ENCODE measurements at places on chromosomes 2 and 18.

- DNase-seq, result no peak
Measured at GRCh38 chr2:214515111-214515510, 104.3 kb downstream of the VWC2L start.

- no peak for DNase-seq
Measured at GRCh38 chr2:11092701-11093335, 62.4 kb upstream of the SLC66A3 start.

DNA sequence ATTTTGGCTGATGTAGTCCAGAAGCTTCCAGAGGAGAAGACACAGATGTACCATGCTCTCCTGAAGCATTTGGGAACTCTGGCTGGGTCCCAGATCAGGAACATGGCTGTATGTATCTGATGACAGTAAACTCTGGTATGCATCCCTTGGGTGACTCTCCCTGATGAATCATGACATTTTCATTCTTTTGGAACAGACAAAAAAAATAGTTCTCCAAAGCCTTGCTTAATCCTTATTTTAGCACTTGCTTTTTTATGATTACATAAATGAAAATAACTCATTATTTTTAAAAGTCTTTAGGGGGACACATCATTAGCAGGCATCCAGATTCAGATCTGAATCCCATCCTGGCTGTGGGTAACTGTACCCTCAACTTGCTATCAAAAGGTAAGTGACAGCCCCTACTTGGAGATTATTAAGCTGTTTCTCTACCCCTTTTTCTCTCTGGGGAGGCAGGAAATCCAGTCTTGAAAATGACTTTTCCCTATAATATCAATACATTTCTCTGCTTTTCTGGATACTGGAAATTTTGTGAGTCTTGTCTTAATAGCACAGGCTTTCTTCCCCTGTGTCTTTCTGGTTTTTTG is 23.3 kb downstream of the AOX1 start:
- no peak for DNase-seq

- DNase-seq, result no peak
Measured at GRCh38 chr2:28086611-28087010, 196.1 kb downstream of the BABAM2 start.

DNA sequence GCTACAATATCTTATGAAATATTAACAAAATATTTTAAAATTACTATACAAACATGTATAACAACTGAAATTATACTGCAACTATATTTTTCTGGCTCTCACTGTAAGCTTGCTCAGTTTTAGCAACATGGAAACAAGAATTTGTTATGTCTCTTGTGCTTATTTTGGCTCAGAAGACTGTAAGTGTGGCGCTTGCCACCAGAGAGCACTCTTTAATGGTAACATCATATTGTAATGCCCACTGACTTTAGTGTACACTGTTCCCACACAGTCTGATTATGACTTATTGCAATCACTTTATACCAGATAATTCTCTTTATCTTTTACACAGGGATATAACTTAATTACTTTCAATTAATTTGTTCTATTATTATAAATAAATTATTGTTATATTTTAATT is 1500.6 kb upstream of the TMEFF2 start:
- peak; percentile 53 for DNase-seq

DNA sequence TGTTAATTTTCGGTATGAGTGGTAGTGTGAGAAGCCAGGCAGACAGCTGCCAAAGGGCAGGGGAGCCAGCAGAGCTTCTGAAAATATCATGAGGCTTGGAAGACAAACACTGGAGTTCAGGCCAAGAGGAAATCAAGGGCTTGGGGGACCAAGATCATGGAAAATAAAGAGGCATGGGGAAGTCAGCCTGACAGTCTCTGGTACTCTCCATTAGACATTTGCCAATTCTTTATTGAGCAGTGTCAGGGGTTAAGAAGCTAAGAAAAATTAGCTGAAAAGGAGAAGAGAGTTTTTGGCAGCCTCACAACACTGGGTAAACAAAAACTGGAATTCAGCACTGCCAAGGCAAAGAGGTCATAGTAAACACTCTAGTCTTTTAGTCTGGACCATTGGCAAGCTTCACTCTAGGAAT is 612.7 kb downstream of the EPHA4 start:
- DNase-seq, result no peak

GRCh38 chr2:110205660-110206455 is 1.0 kb upstream of the NPHP1 start:
- DNase-seq, result no peak

- DNase-seq, result no peak
Measured at GRCh38 chr18:11909061-11909455, 941 bp upstream of the MPPE1 start.

GRCh38 chr2:183812091-183812490 is 687.8 kb downstream of the NUP35 start:
- DNase-seq, result no peak

DNA sequence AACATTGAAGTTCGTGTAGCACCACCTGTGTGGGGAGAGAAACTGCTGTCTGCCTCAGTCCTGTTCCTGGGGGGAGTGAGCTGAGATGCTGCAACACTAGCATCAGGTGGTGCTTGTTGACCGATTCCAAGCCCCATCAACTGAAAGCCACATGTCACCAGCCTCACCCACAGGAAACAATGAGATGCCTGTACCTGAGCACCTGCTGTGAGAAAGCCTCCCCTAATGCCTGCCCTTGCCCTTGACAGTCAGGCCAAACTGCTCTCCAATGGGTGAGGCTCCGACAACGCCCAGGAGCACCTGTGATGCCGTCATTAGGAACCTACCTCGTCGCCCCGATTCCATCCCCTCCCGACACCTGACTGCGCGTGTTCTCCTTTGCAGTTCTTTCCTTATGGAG is 104.6 kb downstream of the SMC6 start:
- DNase-seq, result no peak

- no peak for DNase-seq
Measured at GRCh38 chr2:64367444-64368232, 86.3 kb upstream of the LGALSL start.

DNA sequence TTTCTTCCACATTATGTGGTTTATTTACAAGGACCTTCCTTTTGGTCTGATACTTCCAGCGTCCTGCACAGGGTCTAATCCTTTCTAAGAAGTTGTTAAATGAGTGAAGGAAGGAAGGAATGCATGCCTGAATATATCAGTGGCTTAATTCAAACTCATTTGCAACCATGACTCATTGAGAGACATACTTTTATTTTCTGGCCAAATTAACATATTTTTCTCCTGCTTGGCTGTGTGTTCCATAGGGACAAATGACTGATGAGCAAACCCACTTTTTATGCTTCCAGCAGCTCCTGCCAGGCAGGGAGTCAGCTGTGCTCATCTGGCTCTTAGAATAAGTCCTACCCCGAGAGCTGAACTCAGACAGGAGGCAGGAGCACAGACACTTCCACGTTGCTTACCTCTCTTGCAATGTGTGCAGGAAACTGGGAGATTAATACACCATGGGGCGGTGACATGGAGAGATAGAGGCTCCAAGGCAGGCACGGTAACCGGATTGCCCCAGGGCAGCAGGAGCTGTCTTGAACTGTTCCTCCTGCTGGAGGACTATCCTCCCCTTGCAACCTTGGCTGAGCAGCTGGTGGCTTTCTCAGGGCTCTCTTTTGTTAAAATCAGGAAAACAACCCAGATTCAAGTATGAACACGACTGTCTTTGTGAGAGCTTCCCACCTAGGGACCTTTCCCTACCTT is 667.5 kb upstream of the HS6ST1 start:
- peak; percentile 15 for DNase-seq
